Stromal cell of bone marrow (primary cell): ENCODE measurements at places on chromosomes 6 and 20.

- DNase-seq, result no peak
These were observed 45.9 kb upstream of the SASH1 start for GRCh38 chr6:148296771-148297170.

DNA sequence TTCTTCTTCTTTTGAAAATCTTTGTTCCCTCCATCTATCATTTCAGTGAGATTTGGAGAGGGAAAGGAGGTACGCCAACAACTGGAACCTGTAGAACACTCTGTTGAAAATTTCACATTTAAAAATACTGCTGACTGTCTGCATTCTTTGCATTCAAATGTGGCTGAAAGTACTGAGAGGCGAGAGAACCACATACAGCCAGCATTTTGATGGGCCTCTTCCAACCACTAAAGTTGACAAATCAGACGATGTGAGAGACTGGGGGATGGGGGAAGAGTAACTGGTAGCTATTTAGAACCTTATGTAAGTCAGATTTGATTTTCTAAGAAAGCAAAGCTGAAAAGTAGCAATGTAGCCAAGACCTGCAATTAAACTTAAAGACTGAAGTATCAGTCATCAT is 77.5 kb downstream of the FKBP5 start:
- DNase-seq, result peak; percentile 35

- peak; percentile 91 for DNase-seq
These were observed 670.9 kb downstream of the QKI start for GRCh38 chr6:164085091-164086075.

- no peak for DNase-seq
These were observed 26.0 kb downstream of the FAM229B start for GRCh38 chr6:112113431-112113830.

DNA sequence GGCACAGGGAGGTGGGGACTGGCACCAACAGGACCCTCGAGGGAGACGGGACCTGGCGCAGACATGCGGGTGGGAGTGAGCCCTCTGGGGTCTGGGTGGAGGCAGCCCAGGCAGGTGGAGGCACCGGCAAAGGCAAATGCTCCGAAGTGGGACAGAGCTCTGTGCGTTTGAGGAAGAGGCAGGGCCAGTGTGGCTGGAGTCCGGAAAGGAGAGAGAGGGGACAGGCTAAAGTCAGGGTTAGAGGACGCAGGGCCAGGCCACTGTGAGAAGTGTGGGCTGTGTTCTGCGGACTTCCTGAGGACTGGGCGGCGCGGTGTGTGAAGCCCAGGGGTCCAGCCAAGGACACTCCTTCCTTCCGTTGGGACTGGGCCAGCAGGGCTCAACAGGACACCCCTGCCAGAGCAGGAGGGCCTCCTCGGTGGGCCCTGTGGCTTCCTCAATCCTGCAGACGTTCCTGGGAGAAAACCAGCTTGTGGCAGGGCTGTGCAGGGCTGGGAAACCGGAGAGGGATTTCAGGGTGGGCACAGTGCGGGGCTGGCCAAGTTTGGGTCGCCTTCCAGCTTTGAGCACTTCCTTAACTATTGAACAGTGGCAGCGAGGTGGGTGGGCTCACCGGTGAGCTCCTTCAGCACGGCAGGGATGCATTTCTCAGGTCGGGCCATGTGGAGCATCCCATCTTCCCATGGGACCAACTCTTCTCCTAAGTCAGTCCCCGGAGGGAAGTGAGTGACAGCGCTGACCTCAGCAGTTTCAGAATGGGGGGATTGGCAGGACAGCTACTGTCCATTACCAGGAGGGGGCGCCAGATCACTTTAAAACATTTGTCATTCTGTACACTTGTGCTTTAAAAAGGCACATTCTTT is 22.5 kb downstream of the MOCS3 start:
- peak; percentile 52 for DNase-seq

GRCh38 chr20:57573242-57573641 is 12.3 kb downstream of the PCK1 start:
- no peak for DNase-seq

DNA sequence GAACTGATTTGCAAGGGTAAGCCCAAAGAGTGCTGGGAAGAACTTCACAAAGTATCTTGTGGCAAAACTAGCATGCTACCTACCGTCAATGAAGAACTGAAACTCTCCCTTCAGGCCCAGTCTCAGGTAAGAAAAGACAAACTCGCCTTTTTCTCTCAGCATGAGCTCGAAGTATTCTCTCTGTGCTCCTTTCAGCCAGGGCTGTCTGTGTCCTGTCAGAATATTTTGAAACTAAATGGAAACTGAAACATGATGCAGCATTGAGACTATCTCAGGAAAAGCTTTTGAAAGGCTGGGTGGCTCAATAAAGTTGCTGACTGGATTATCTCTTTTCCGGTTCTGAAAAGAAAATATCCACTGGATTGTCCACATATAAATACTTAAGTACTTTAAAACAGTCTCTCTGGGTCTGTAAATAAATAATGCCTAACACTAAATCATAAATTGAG is 696 bp downstream of the CALHM5 start:
- DNase-seq, result no peak

DNA sequence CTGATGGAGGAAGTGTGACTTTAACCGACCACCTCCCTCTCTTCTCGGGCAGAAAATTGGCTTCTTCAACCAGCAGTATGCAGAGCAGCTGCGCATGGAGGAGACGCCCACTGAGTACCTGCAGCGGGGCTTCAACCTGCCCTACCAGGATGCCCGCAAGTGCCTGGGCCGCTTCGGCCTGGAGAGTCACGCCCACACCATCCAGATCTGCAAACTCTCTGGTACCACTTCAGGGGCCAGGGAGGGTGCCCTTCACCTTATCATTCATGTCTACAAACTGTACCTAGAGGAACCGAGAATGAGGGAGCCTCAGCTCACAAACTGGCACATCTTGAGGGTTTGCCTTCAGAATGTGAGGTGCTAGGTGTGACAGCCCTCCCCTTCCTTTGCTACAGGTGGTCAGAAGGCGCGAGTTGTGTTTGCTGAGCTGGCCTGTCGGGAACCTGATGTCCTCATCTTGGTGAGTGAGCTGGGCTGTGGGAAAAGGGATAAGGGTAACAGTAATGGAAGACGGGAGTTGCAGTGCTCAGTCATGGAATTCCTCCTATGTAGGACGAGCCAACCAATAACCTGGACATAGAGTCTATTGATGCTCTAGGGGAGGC is 18.6 kb downstream of the ABCF1 start:
- no peak for DNase-seq

DNA sequence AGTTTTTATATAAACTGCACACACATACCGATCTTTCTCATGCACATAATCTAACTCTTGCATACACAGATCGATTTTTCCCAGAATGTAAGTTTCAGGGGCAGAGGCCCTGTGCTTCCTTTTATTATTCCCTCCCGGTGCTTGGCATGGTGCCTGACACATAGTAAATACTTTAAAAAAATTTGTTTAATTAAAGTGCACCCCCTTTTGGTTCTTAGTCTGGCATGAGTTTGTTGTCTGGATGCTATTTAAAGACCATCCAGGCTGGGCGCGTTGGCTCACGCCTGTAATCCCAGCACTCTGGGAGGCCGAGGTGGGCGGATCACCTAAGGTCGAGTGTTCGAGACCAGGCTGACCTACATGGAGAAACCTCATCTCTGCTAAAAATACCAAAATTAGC is 5.4 kb upstream of the DEK start:
- DNase-seq, result no peak

GRCh38 chr6:46526607-46527006 is 35.4 kb upstream of the RCAN2 start:
- no peak for DNase-seq

DNA sequence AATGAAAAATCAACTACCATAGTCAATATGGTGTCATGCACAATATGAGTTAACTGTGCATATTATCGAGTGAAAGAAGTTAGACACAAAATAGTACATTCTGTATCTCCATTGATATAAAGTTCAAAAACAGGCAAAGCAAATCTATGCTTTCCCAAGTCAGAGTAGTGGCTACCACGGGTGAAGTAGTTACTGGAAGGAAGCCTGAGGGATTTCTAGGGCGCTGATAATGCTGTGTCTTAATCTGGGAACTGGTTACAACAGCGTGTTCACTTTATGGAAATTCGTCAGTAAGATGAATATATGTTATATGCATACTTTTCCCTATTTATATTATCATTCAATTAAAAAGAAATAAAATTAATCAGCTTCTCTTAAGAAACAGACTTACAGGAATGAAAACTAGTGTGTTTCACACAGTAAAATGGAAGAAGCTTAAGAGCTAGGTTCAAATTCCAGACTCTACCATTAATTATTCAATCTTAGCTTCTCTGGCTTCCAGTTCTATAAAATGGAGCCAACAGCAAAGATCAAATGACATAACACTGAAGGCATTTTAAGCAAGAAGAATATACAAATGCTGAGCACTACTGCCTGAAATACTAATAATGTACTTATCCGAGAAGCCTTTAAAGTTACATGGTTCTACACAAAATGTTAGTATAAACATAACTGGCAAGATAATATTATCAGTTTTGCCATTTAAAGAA is 19.2 kb downstream of the BACH2 start:
- no peak for DNase-seq

GRCh38 chr6:131004936-131005335 is 58.1 kb downstream of the EPB41L2 start:
- no peak for DNase-seq

GRCh38 chr20:62624325-62624690 is 18.0 kb upstream of the SLCO4A1 start:
- DNase-seq, result no peak

DNA sequence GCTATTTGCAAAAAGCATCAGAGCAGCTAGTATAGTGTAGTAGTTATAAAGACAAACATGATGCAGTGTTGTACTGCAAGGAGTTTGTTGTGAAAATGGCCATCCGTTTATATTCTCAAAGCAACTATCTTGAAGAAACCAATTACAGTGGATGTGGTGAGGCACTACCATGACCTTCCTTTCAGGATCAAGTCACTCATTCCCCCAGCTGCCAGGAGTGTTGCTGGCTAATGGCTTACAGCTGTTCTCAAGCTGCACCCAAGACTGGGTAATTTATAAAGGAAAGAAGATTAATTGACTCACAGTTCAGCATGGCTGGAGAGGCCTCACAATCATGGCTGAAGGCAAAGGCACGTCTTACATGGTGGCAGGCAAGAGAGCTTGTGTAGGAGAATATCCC is 29.0 kb downstream of the ADGRF4 start:
- DNase-seq, result no peak

DNA sequence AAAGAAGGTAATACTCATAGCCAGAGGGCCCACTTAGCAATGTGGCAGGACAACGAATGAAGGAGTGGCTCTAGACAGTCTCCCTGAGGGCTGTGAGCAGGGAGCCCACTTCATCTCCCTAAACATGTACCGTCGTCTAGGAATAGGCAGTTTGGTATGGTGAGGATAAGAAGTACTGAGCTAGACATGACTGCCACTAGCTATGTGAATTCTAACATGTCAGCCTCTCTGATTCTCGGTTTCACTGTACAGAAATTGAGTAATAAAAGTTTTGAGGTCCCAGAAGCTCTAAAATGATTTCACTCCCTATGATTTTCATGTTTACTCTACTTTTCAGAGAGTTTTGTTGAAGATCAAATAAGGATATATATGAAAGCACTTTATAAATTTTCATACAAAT is 107.1 kb downstream of the AHI1 start:
- DNase-seq, result no peak

DNA sequence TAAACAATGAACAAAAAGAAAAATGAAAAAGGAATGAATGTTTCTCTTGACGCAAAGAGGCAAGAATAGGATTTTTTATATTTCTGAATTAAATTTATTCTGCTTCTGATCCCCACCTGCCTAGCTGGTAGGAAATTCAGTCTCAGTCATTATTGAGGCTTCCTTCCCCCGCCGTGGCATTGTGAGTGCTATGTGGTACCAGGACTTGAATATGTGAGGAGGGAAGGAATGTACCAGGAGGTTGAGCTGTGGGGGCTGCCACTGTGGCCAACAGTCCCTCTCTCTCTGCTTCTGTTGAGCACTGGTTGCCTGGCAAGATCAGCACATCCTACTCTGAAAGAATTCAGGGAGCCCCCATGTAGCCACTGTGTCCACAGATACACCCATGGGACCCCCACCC is 368.1 kb upstream of the JARID2 start:
- no peak for DNase-seq

- DNase-seq, result no peak
These were observed 52.2 kb downstream of the RREB1 start for GRCh38 chr6:7159790-7160525.

- no peak for DNase-seq
These were observed 148.6 kb upstream of the ZFP64 start for GRCh38 chr20:52340036-52340634.

GRCh38 chr20:47704746-47705496 is 80.4 kb downstream of the SULF2 start:
- no peak for DNase-seq

DNA sequence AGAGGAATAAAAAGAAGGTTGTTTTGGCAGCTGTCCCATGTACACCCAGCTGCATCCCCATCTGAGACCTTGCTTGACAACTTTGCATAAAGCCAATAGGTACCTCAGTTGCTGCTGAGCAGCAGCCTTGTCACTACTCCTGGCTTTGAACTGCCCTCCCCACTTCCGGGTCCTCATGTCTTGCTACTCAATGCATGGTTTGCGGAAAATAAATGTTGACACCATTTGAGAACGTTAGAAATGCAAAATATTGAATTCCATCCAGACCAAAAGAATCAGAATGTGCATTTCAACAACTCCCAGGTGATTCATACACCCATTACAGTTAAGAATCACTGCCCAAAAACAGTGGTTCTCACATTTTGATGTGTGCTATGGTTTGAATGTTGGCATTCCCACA is 32.9 kb downstream of the GPX5 start:
- no peak for DNase-seq

DNA sequence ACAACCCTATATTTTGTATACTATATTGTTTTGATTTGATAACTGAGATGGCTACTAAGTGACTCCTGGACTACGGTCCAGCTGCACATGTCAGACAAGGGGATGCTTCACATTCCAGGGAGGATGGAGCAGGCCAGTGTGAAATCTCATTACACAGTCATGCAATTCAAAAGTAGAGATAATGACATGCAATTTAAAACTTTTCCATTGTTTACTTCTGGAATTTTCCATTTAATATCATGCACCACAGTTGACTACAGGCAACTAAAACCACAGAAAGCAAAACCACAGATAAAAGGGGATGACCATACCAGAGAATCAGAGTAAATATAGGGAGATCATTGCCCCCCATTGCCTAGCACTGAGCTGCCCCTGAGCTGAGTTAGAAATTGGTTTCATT is 366.4 kb downstream of the BTBD9 start:
- DNase-seq, result no peak

DNA sequence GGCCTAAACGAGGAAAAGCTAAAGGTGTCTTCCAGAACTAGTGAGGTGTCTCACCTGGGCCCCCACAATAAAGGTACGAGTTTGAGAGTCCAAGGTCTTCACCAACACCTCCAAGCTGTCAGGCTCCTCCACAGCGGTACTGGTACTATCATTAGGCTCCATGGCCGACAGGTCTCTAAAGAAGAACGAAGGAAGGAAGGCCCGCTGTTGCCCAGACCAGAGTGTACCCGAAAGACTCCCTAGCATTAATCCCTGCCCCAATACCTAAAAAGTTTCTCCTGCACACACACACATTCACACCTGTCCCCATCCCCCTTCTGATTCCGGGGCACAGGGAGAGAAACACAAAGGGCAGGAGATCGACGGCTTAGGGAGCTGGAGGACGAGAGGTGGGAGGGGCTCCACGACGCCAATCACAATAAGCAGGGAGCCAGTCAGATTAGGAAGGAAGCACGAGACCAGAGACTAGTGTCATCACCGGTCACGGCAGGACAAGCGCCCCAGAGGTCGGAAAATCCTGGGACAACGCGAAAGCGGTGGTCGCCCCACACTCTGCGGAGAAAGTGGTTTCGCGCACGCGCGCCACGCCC is 764 bp downstream of the BAG6 start:
- peak; percentile 79 for DNase-seq

- DNase-seq, result no peak
These were observed 74.3 kb downstream of the LAMP5 start for GRCh38 chr20:9588706-9589105.

GRCh38 chr6:42340511-42340910 is 111.2 kb downstream of the TRERF1 start:
- no peak for DNase-seq
